ENCODE measurements at places on chromosomes 6 and 20.

GRCh38 chr20:12894089-12894488, 114.7 kb upstream of the SPTLC3 start:
- no peak for DNase-seq

GRCh38 chr6:114100215-114100994, 129.5 kb upstream of the HDAC2 start:
- DNase-seq, result no peak

- DNase-seq, result peak; percentile 40
These were observed 336.9 kb downstream of the CD83 start for GRCh38 chr6:14454473-14454775.

- no peak for DNase-seq
These were observed 133.9 kb downstream of the TIAM2 start for GRCh38 chr6:155128977-155129376.

- DNase-seq, result no peak
These were observed 211.1 kb upstream of the RNF24 start for GRCh38 chr20:4226330-4227084.

DNA sequence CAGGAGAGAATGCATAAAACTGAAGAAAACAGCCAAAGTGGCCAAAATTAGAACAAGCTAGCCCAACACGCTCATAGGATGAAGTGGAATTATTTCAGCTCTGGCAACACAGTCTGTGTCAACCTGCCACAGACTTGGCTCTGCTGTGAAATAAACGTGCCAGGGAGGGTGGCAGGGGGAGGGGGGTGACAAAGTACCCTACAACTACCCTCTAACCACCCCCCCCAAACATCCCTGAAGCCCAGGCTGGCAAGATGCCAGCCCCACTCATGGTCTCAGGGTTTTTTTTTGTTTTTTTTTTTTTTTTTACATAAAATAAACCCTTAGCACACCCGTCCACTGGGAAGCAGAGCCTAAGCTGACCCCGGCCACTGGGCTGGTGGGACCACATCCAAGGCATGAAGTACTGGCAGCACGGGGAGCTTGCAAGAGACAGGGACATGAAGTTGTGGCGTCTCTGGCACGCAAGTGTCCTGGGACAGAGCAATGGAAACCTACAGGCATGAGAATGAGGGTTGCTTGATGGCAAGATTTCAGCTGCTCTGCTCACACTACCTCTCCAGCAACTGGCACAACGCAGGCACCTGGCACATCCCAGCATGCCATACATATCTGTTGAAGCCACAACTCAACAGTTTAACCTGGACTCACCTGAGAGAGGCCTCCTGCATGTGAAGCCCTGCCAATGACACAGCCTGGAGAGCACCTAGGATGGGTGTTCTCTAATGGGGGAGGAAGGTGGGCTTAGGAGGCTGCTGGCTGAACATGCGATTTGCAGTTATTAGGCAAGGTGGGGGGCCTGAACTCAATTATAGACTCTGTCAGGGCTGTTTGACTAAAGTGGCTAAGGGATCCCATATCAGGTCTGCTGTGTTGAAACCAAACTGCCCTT, 76.4 kb downstream of the TRAM2 start:
- no peak for DNase-seq

GRCh38 chr6:35602133-35602946, 86.4 kb downstream of the FKBP5 start:
- peak; percentile 37 for DNase-seq

DNA sequence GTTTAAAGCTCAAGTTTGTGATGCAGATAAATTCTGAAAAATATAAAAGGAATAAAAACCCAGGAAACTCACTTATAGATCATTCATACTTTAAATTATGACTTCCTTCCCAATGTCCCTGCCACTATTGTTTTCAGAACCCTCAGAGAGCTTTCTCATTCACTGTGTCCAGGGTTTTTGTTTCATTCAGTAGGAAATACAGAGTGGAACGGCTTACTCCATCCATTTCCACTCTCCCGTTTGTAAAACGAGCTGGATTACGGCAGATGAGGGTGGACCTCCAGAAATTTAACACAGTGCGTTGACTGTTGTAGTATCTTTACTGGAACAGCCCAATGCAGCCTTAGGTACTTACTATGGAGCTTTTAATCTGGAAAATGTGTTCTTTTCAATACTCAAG, 23.6 kb downstream of the BPIFA1 start:
- DNase-seq, result no peak

GRCh38 chr6:14128012-14128411, 10.4 kb downstream of the CD83 start:
- no peak for DNase-seq

DNA sequence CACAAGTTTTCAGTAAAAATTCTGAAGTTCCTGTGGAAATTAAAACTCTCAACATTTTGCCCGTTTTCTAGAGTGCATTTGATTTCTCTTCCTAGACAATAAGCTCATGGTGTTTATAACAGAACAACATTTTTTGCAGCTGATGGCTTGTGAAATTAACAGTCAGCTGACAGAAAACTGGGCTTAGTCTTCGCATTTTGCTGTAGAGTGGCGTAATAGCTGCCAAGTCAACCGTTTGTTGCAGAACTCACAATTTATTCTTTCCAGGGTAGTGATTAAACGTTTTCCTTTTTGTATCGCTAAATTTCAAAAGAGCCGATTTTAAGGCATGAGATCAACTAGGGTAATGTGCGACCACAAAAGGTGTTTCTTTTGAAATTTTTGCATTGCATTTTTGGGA, 1.4 kb downstream of the SPO11 start:
- DNase-seq, result no peak

DNA sequence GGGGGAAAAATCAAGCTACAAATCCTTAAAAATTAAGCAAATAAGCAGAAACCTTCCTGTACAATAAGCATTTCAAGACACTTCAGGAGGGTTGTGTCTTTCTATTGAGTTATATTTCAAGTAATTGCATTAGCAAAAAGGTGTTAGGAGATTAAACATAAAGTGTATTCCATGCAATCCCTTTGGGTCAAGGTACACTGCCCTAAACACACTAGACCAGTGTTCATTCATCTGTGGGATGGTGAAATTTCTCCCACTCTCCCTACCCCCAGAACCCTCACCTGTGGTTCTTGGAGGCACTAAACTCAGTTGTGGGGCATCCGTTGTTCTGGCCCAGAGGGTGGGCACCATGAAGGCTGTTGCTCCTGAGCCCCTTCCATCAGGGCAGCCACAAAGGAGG, 205.1 kb upstream of the SGK1 start:
- DNase-seq, result no peak

DNA sequence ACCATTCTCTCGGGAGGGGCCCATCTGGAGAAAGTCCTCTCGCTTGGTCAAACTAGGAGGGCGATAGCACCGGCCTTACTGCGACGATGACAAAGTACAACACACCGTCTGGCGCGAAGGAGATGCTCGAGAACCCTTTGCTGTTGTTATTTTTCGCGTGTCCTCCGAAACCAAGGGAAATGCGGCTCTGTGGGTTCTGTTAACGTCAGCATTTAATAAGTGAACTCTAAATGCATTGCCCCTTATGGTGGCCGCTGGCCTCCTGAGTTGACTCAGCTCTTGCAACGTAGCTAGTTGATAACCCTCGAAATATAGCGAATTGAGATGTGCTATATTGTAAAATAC, 577 bp upstream of the SCAND1 start:
- peak; percentile 43 for DNase-seq

DNA sequence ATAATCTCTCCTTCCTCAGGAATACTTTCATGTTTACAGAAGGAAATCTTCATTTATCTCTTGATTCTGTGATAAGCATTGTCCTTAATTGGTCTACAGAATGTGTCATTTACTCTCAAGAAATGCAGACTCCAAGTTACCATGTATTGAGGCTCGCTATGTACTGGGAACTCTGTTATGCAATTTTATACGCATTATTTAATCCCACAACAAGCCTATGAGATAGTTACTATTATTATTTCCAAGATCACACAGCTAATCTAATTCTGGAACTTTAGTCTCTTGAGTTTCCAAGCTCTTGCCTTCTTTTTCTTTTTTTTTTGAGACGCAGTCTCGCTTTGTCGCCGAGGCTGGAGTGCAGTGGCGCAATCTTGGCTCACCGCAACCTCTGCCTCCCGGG, 30.0 kb upstream of the RAB23 start:
- no peak for DNase-seq

DNA sequence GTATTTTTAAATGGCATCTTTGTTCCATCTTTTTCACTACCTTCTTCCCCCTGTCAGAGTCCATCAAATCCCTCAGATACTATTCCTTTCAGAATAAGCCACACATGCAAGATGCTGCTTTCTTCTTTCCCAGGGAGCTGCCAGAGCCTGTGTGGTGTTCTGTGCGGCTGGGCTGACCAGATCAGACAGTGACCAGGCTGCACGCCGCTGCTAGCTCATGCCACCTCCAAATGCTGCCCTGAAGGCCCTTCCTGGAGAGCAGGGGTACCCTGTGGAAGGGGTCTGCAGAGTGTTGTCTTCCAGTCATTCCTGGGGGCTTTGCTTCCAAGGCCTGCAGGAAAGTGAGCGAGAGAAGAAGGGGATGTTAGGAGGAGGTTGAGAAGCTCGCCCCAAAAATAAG, 179.1 kb upstream of the SUPT3H start:
- DNase-seq, result no peak

DNA sequence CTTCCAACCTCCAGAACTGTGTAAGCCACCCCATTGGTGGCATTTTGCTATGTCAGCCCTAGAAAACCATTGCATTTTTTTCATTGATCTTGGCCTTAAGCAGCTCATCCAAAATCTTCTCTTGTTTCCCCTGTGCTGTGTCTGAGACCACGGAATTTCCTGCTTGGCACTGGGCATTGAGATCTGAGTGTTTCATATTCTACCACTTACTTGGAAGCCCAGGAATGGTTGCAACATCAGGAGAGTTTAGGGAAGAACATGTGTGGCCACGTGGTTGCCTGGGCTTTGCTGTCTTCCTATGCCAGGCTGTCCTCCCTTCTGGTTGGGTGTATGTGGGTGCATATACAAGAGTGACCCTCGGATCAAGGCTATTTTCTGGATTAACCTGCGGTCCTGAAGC, 139.3 kb upstream of the PMEPA1 start:
- no peak for DNase-seq

DNA sequence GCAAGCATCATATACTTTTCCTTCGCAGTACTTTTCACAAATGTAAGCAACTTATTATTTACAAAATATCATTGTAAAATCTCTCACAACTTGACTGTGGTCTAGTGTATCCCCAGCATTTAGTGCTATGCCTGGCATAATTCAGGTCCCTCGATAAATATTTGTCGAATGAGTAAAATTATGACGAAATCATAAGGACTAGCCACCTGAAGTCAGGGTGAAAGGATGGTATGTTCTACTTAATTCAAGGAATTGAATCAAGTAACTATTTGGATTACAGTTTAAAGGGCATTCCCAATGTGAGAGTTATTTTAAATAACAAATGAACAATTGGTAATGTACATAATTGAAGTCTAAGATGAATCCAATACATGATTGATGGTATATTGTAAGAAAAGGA, 393.0 kb upstream of the SLC35B3 start:
- DNase-seq, result no peak

DNA sequence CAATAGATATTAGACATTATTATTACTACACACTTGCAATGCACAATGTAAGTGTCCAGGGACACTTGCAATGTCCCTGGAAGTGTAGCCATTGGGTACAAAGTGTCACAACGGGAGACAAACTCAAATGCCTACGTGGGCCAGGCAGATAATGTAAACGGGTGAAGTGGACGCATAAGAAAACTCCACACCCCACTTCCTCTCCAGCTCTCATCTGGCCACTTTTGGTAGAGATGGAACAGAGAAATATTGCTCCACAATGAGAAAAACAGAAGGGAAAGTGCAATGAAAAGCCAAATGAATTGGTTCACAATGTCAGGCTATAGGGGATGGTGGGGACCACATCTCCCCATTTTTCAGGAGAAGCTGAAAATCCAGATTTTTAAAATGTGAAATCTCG, 9.4 kb downstream of the SULF2 start:
- no peak for DNase-seq

DNA sequence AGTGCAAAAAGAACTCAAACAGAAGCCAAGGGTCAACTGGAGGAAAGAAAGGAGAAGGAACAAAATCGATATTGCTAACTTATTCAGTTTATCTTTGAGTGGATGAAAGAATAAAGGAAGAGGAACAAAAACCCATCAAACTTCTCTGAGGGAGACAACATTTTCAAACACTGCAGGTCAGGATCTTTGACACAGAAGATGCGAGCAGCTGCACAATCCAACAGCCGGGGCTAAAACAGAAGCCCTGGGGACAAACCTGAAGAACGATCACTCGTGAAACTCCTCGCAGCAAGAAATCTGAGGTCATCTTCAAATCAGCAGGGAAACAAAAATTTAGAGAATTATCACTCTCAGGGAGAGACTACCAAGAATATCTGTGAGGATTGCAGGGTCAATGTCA, 14.2 kb downstream of the SLC23A2 start:
- no peak for DNase-seq

DNA sequence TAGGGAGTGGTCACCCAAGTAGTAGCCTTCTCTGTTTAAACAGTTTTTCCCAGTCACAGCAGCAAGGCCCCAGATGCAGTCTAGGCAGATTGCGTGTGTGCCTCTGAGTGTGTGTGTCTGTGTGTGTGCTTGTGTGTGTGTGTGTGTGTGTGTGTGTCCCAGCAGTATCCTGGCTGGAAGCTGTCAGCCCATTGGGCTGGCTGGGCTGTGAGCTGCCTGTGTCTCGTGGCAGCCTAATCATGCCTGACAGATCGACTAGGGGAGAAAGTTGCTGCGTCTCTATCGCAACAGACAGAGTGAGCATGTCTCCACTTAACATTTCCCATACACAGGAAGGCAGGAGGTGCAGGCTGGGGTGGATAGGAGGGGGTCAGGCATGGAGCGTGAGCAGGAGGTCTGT, 42.9 kb upstream of the LRFN2 start:
- no peak for DNase-seq

- DNase-seq, result peak; percentile 73
These were observed 26.7 kb downstream of the MAN1A1 start for GRCh38 chr6:119322715-119323350.

GRCh38 chr20:12886618-12887363, 122.0 kb upstream of the SPTLC3 start:
- no peak for DNase-seq

- no peak for DNase-seq
These were observed 31.1 kb upstream of the ENPP4 start for GRCh38 chr6:46098678-46099077.

DNA sequence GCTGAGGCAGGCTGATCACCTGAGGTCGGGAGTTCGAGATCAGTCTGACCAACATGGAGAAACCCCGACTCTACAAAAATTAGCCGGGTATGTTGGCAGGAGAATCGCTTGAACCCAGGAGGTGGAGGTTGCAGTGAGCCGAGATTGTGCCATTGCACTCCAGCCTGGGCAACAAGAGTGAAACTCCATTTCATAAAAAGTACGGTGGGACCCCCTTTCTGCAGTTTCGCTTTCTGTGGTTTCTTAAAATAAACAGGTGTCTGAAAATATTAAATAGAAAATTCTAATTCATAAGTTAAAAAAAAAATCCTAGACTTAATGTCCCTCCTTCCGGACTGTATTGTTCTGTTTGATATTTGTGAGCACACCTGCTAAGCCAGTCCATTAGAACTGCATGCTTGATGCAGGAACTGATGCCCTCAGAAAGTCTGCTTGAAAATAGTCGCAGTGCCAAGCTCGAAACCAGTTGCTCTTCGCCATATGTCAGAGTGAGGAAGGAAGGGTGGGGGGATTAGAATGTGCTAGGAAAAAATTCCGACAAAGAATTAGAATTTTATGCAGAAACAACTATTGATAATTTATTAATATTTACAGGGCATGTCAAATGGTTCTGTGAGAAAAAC, 85.9 kb downstream of the JARID2 start:
- no peak for DNase-seq

Data from activated CD4-positive, alpha-beta T cell treated with anti-CD3 and anti-CD28 coated beads, Interleukin-2, amount 10 ng/mL, durations not matched to agents 7 days and 5 days (primary cell).